Aortic smooth muscle cell (primary cell): ENCODE measurements at places on chromosomes 6 and 20. TPM values are rescaled to one million over a fixed set of nuclear protein-coding genes. Genes with fewer than 3 reads are reported as not detected.

LY86 gene
- total RNA-seq: not detected in 2 replicates

DSTN gene
- 303 and 357 TPM in 2 replicates for total RNA-seq

SPAG4 gene
- total RNA-seq: 4.9 and 5.2 TPM in 2 replicates

SDCBP2 gene
- total RNA-seq: 2.1 and 3.3 TPM in 2 replicates

GHRH gene
- not detected in 2 replicates for total RNA-seq

SNAP25 gene
- 0.40 and 1.7 TPM in 2 replicates for total RNA-seq

PSMB1 gene
- 319 and 323 TPM in 2 replicates for total RNA-seq

SPATA25 gene
- 1.4 and 1.5 TPM in 2 replicates for total RNA-seq

CPXM1 gene
- total RNA-seq: under 0.01 and 0.53 TPM in 2 replicates

EMILIN3 gene
- not detected in 2 replicates for total RNA-seq

DPPA5 gene
- not detected in 2 replicates for total RNA-seq

ECT2L gene
- total RNA-seq: under 0.01 TPM in 1 of 2 replicates, not detected in the other

TBXT gene
- total RNA-seq: not detected in 2 replicates

PTCHD4 gene
- total RNA-seq: 0.62 and 1.2 TPM in 2 replicates

ENTPD6 gene
- total RNA-seq: 46.4 and 55.5 TPM in 2 replicates

PHACTR2 gene
- 64.2 and 84.5 TPM in 2 replicates for total RNA-seq

PSMB8 gene
- 65.9 and 83.3 TPM in 2 replicates for total RNA-seq

KCNK15 gene
- 0.26 and 0.37 TPM in 2 replicates for total RNA-seq

CST5 gene
- not detected in 2 replicates for total RNA-seq

PHACTR1 gene
- total RNA-seq: 0.92 and 1.2 TPM in 2 replicates

HTR1B gene
- total RNA-seq: 0.06 and 0.26 TPM in 2 replicates

TTBK1 gene
- total RNA-seq: under 0.01 TPM in 2 replicates

NMBR gene
- total RNA-seq: 0.12 TPM in 1 of 2 replicates, not detected in the other

C20orf144 gene
- total RNA-seq: 0.12 and 0.13 TPM in 2 replicates

GRIK2 gene
- 0.19 and 0.40 TPM in 2 replicates for total RNA-seq

ELOVL2 gene
- total RNA-seq: not detected in 2 replicates

B3GALT4 gene
- 10.0 and 12.2 TPM in 2 replicates for total RNA-seq

SLC18B1 gene
- total RNA-seq: 10.4 and 15.4 TPM in 2 replicates

SEC23B gene
- total RNA-seq: 55.9 and 81.0 TPM in 2 replicates

EYA4 gene
- total RNA-seq: 0.12 and 0.13 TPM in 2 replicates

IPCEF1 gene
- 0.12 and 0.13 TPM in 2 replicates for total RNA-seq

GGT7 gene
- 8.9 and 9.0 TPM in 2 replicates for total RNA-seq

TSPO2 gene
- not detected in 2 replicates for total RNA-seq

BTN1A1 gene
- under 0.01 TPM in 1 of 2 replicates, not detected in the other for total RNA-seq

FAM209B gene
- total RNA-seq: not detected in 2 replicates

DEFB132 gene
- not detected in 2 replicates for total RNA-seq

ZFP57 gene
- 0.13 TPM in 1 of 2 replicates, not detected in the other for total RNA-seq

HRH3 gene
- total RNA-seq: not detected in 2 replicates

ARMC12 gene
- total RNA-seq: 0.06 and 0.13 TPM in 2 replicates

TOMM6 gene
- 48.1 and 66.3 TPM in 2 replicates for total RNA-seq

HLA-DOB gene
- 0.13 TPM in 1 of 2 replicates, not detected in the other for total RNA-seq

CST4 gene
- 0.26 and 0.31 TPM in 2 replicates for total RNA-seq

ARMC2 gene
- 1.9 and 2.6 TPM in 2 replicates for total RNA-seq

TUBB2B gene
- 1.4 and 2.1 TPM in 2 replicates for total RNA-seq

SLC22A23 gene
- 3.3 and 9.1 TPM in 2 replicates for total RNA-seq

TRIM10 gene
- total RNA-seq: under 0.01 and 0.13 TPM in 2 replicates

EPB41L1 gene
- total RNA-seq: 13.3 and 20.9 TPM in 2 replicates

OR2J3 gene
- total RNA-seq: not detected in 2 replicates
